Fibroblast of lung (primary cell): ENCODE measurements at places on chromosomes 16 and 17. TPM values are rescaled to one million over a fixed set of nuclear protein-coding genes. Genes with fewer than 3 reads are reported as not detected.

DNA sequence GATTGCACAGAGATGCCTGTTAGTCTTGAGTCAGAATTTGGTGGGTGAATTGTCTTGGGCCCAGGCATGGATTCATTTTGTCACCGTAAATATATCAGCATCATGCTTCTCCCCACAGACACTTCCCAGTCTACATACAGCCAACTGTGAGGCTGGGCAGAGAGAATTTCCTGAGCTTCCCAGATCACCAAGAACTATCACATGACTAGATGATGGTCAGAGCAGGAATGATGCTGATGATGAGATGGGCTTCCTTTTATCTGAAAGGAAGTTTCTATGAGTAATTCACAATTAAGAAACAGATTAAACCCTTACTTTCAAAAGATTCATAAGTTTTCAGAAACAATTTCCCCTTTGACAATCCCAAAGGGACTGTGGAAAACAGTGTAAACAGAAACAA, 323 bp upstream of the KRTAP9-9 start:
- DNase-seq, result no peak

GRCh38 chr17:82258555-82258954, 14.9 kb downstream of the CSNK1D start:
- DNase-seq, result no peak

DNA sequence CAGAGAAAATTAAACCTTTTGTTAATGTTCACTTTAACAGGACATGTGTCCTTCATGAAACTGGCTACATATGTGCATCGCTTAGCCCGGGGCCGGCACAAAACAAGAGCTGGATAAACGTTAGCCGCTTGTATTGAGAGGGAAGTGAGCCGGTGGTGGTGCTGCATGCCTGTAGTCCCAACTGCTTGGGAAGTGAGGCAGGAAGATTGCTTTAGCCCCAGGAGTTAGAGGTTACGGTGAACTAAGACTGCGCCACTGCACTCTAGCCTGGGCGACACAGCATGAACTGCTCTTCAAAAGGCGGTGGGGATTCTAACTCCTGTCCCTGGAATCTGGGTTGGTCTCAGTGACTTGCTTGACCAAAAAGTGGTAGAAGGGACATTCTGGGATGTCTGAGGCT, 15.0 kb upstream of the SPHK1 start:
- no peak for DNase-seq

DNA sequence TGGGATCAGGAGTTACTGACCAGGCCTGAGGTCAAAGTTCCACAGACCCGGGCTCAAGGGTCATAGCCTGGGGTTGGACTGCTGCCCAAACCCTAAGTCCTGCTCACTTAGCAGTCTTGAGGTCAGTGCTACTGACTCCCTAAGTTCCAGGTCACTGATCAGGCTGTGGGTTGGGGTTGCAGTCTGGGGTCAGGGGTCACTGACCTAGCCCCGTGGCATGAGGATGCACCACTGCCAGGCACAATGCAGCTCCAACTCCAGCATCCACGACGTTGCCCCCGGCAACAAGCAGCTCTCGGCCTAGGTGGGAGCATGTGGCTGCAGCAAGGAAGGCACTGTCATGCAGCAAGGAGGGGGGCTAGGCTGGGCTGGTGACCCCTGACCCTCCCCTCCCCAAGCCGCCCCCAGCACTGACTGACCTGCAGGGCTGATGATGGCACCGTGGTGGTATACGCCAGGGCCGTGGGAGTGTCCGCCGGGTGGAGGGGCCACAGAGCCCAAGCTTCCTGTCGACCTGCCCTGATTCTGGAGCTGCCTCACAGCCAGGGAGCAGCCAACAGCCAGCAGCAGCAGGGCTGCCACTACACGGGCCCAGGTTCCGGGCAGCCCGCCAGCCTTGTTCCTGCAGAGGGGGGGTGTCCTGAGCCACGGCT, 1.1 kb downstream of the GGT6 start:
- no peak for DNase-seq

DNA sequence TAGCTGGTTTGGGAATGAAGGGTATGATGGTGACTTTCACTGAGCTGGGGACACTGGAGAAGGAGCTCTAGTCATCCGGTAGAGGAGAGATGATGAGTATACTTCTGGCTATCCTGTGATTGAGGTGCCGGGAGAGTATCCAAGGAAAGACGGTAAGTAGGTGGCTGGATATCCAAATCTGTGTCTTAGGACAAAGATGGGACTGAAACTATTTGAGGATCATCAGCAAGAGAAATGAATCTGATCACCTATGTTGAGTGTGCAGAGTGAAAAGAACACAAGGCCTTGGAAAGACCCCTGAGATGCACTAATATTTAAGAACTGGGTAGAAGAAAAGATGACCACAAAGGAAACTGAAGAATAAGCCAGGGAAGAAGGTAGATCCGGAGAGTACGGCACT, 1.0 kb downstream of the NACA2 start:
- DNase-seq, result no peak

DNA sequence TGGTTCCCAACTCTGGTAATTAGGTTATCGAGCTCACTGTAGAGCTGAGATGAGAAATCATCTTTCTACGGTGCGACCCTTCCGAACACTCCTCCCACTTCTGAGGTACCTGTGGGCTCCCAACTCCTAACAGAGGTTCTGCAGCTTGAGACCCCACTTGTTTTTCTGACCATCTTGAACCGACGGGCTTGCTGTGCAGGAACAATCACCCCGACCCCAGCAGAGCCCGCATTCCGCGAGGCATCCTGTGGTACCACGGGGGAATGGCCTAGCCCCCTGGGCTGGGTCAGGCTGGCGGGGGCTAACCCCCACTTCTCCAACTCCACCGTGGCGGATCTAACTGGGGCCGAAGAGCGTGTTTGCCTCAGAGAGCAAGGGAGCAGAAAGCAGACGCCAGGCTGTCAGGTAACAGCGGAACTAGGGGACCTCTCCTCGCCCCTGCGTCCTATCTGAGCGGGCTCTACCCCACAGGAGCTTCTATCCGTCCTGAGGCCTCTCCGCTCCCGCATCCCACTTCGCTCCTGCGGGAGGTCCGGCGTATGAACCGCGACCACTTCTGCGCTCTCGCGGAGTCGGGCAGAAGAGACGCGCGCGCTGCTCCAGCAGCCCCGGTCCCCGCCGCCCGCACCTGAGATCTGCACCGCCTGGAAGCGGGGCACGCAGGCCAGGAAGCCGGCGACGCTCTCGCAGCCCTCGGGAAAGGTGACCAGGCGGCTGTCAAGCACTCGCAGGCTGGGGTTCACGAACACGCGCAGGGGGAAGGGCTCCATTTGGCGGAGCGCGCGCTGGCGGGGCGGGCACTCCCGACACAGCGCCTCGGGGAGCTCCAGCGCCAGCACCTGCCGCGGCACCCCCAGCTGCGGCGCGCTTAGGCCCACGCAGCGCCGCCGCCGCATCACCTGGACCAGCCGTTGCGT, 761 bp downstream of the PDF start:
- DNase-seq, result peak; percentile 26

DNA sequence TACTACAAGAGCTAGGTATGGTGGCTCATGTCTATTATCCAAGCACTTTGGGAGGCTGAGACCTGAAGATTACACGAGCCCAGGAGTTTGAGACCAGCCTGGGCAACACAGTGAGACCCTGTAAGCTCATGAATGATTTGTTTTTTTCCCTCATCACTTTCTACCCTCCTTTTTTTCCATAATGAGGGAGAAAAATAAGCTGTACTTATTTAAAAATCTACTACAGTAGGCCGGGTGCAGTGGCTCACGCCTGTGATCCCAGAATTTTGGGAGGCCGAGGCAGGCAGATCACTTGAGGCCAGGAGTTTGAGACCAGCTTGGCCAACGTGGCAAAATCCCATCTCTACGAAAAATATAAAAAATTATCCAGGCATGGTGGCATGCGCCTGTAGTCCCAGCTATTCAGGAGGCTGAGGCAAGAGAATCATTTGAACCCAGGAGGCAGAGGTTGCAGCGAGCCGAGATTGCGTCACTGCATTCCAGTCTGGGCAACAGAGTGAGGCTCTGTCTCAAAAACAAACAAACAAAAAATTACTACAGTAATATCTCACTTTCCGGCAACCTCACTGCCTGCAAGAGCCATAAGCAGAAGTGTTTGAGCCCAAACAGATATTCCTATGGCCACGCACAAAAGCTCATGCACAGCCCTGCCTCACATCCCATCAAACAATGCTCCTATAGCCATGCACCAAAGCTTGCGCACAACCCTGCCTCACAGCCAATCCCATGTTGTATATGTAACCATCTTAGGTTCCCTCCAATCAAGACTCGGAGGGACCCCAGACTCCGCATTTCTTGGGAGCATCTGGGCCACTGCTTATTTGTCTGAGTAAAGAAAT, 37.4 kb downstream of the TK2 start:
- DNase-seq, result peak; percentile 61

- DNase-seq, result no peak
Observed at GRCh38 chr16:89623511-89624261, 10.2 kb downstream of the DPEP1 start.

DNA sequence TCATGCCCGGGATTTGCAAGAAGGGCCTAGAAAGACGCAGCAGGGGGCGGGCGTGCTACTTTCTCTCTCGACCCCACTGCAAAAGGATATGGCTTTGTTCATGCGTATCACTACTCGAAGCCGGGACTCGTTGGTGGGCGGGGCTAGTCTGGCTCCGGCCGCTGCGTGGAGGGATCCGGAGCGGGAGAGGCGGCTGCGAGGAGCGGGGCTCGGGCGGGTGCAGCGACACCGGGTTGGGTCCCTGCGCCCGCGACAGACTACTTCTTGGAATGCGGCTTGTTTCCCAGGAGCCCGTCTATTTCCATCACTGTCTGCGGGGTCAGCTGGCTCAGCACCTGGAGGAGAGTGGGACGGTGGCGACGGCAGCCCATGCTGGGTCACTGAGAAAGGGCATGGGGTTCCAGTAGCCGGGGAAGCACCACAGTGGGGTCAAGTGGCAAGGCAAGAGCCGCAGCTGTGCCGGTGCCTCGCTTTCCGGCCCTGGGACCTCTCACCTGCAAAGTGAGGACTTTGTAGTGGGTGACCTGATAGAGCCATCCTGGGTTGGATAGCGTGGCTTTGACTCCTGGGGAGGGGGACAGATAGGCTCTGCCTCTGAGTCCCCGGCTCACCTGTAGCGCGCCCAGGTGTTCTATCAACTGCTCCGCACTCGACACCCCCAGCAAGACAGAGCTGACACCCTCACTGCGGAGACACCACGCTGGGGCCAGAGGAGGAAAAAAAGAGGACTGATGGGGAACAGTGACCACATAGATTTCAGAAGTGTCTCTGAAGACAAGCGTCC, 6.6 kb downstream of the KCNAB3 start:
- DNase-seq, result peak; percentile 85

- no peak for DNase-seq
Observed at GRCh38 chr16:25443994-25444393, 186.3 kb upstream of the ZKSCAN2 start.

GRCh38 chr16:81700071-81700779, 78.9 kb upstream of the PLCG2 start:
- DNase-seq, result no peak

GRCh38 chr16:26433807-26434206, 632.9 kb upstream of the C16orf82 start:
- no peak for DNase-seq

- DNase-seq, result peak; percentile 78
Observed at GRCh38 chr16:81238296-81239011, at the start of gene BCO1. TSS of gene BCO1 (plus strand) at chr16:81238689. CDS start at chr16:81238909, 220 bp downstream.

The KRTAP4-3 gene
- total RNA-seq, result not detected in 2 replicates

The C16orf89 gene
- total RNA-seq, result 5.9 and 9.8 TPM in 2 replicates

The PABPN1L gene
- total RNA-seq, result not detected in 2 replicates

The CTRB1 gene
- total RNA-seq, result not detected in 2 replicates

The ORAI3 gene
- total RNA-seq, result 44.2 and 74.1 TPM in 2 replicates
